CD4-positive, alpha-beta memory T cell (primary cell): ENCODE measurements at places on chromosomes 4 and X.

- DNase-seq = no peak
These were observed 40.5 kb downstream of the GPM6B start for GRCh38 chrX:13776387-13776786.

GRCh38 chr4:41200486-41201017 lies 13.8 kb downstream of the APBB2 start:
- no peak for DNase-seq

- peak; percentile 32 for DNase-seq
These were observed 122.2 kb downstream of the SHROOM4 start for GRCh38 chrX:50691820-50692219.

GRCh38 chrX:141214196-141214595 lies 28.1 kb downstream of the SPANXC start:
- no peak for DNase-seq

DNA sequence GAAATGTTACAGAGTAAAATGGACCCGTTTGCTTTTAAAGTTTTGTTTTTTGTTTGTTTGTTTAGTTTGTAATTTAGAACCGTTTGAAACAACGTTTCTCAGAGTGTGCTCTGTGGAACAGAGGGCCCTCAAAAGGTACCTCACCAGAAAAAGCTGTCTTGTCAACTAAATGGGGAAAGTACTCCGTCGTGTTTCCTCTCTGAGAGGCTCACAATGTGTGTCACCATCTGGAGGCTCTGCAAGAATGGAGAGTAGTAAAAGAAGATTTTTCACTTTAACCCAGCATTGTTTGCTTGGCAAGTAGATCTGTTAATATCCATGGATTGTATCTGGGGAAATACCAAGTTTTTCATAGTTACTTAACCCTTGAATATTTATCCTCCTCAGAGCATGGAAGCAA lies 1.5 kb upstream of the ENPEP start:
- no peak for DNase-seq

- no peak for DNase-seq
These were observed 38.7 kb downstream of the CCSER1 start for GRCh38 chr4:90165883-90166282.
